ENCODE measurements at places on chromosomes 1 and 21. TPM values are rescaled to one million over a fixed set of nuclear protein-coding genes. Genes with fewer than 3 reads are reported as not detected.

DNA sequence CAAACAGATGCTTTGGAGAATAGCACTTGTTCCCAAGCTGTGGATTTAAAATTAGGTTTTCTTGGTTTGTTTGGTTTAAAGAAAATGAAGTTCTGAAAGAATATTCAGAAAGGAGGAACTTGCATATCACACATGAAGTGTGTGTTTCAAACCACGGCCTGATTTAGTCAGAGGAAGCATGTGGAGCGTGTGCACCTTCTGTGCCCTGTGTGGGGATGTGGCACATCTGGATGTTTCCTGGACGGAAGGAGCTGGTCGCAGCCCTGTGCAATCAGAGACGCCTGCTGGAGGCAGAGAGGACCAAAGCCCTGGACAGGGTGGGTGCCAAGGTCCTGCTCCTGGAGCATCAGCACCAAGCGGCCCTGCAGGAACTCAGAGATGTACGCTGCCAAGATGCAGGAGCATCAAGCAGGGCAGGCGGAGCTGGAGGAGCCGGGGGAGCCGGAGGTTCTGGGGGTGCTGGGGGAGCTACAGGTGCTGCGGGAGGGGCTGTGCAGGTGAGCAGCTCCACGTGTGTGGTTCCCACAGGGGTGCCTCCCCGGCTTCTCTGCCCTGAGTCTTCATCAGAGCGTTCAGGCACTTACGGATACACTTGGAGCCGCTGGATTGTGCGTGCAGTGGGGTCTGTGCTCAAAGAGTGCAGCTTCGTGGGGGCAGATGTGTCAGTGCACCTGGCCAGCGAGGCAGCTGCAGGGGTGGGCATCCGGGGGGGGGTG is 45.7 kb downstream of the PCNT start:
- no peak for DNase-seq

FAM72B gene
- total RNA-seq: not detected

DNA sequence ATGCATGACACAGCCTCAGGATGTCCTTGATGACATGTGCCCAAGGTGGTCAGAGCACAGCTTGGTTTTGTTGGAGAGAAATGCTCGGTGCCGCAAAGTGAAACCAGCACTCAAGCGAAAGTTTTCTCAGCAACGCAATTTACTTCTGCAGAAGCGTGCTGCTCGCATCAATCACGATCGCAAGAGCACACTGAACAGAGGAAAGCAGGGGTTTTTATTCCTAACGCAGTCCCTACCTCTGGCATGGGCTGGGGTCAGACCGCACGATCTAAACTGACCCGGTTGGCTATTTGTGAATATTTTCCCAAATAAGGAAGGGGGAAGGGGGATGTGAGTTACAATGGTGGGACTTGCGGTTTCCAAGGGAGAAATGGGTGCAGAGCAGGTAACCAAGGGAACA is 809 bp upstream of the ZNF669 start:
- no peak for DNase-seq

LRRC53 gene
- total RNA-seq: not detected

Measured in stomach (tissue), 19 donors.